DMS153 (cell line): ENCODE measurements at places on chromosomes 11 and 22.

DNA sequence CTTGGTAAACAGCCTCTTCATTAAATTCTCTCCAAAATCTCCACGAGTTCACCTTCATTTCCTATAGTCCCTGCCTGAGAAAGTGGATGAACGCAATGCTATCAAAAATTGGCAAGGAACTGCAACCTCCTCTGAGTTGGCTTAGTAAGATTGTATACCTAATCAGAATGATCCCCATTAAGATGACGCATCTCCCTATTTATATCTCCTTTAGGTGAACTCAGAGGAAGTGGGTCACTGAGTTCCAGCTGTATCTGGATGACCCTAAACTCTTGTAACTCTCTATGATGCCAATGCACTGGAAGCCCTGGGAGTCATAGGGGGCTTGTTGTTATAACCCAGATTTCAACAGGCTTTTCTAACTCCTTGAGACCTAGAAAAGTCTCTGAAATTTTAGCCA lies 48.2 kb downstream of the OR10A6 start:
- DNase-seq: no peak

DNA sequence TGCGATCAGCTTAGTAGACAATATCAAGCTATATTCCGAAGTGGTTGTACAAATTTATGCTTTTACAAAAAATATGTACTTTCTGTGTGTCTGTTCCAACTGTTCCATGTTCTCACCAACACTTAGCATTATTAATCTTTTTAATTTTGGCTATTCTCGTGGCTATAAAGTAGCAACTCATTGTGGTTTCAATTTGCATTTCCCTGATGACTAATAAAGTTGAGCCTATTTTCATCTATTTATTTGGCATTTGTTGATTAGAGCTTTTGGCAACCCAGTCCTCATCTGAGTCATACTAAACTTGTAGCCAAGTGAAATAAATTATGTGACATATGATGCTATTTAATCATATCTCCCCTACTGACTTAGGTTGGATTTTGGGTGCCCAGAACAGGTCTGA lies 115.9 kb downstream of the FBXO7 start:
- DNase-seq: no peak

- DNase-seq: no peak
Measured at GRCh38 chr11:17597770-17598169, 50.7 kb downstream of the OTOG start.

DNA sequence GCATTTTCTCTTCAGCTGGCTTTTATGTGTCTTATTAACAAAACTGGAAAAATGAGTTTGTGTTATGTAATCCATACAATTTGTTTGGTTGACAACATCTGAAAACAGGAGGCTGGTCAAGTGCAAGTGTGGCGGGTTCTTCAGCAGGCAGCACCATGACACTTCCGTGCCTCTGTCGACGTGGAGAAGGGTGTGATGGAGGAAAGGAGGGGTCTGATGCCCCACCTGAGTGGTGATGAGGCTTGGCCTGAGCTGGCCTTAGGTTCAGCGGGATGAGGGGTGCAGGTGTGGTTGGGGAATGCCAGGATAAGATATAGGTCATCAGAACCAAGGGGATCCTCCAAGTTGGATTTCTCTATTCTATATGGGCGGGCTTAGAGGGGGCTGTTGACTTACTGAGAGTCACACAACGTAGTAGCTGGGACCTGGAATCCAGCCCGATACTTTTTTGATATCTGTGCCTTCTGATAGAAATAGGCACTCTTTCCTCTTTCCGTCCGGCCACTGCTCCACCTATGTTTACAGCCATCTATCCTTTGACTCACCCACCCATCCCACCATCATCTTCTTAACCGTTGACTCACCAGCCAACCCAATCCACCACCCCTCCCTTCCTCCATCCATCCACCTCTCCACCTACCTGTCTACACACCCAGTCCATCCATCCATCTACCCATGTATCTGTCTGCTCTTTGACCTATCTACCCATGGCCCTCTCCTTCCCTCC lies 29.0 kb downstream of the SHANK3 start:
- DNase-seq: no peak

GRCh38 chr22:30025221-30025620 lies 55.0 kb upstream of the HORMAD2 start:
- DNase-seq: no peak

DNA sequence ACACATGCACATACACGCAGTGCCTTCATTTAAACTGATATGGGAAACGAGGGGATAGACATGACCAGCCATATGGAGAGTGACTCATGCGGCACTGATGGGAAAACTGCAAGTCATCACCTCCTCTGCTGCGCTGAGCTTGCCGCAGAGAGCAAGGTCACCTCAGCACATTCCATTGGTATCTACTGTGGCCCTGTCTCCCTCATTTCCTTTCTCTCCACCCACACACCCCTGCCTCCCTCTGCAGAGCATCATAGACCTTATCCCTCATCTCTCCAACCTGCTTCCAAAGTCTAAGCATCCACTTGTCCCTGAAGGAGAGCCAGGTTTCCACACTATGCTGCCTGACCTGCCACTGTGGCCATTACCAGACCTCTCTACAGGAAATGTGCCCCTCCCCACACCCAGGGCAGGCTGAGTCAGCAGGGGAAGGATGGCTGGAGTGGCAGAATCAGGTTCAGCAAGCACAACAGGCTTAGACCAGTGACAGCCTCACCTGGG lies 116.9 kb upstream of the SNX19 start:
- no peak for DNase-seq

DNA sequence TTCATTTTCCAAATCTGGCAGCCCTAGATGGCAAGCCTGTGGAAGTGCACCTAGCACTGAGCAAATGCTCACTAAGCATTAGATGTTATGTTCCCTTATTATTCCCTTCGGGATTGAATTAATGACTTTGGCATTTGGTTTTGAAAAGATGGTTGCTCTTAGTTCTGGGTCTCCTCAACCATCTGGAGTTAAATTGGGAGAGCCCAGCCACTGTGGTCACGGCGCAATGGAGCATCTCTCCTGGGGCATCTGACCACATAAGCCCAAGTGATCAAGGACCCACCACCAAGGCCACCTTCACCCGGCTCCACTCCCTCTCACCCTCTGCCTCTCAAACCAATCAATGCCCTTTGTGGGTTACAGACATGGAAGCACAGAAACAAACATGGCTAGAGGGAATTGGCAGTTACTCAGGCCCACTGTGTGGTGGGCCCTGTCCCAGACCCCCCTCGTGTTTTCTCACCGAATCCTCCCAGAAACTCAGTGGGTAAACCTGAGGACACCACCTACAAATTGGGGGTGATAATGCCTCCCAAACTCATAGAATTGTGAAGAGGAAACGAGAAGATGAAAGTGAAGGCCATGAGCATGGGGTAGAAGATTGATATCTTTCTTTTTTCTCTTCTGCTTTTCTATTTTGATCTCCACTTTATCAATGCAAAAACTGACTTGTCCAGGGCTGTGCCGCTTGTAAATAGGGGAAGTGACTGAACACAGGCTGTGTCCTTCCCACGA lies 52.2 kb downstream of the IRAG1 start:
- DNase-seq: no peak

DNA sequence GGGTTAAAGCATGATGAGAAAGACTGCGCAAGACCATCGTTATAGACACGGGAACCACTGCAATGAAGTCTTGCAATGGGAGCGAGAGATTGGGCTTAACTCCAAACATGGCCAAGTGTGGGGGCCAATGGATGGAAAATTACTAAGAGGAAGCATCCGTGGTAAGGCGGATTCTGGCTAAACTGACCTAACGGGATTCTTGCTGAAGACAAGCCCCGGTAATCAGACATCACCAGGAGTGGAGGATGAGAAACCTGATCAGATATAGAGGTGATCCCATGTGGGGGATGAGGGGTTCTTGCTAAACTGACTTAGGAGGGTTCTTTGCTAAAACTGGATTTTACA lies 5.8 kb upstream of the SYNGR1 start:
- no peak for DNase-seq

GRCh38 chr11:66072081-66072480 lies 2.0 kb downstream of the PACS1 start:
- DNase-seq: no peak

DNA sequence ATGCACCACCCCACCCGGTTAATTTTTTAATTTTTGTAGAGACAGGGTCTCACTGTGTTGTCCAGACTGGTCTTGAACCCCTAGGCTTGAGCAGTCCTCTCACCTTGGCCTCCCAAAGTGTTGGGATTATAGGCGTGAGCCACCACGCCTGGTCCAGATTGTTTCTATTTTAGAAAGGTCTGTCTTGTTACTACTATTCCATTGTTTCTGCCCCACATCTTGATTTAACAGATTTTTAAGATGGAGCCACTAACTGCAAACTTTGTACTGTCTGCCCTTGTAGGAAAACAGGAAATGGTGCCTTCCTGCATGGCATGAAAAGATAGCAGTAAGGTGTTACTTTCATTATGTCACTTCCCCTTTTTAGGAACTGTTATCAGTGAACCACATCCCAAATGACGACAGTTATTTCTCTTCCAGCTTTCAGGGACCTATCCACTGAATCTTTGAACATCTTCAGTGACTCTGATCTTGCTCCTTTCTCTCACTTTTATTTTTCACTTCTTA lies 23.2 kb downstream of the TAF1D start:
- DNase-seq: no peak

GRCh38 chr22:20885557-20886323 lies 26.9 kb downstream of the SNAP29 start:
- peak; percentile 68 for DNase-seq

- no peak for DNase-seq
Measured at GRCh38 chr11:63813563-63814382, 517 bp downstream of the SPINDOC start.

DNA sequence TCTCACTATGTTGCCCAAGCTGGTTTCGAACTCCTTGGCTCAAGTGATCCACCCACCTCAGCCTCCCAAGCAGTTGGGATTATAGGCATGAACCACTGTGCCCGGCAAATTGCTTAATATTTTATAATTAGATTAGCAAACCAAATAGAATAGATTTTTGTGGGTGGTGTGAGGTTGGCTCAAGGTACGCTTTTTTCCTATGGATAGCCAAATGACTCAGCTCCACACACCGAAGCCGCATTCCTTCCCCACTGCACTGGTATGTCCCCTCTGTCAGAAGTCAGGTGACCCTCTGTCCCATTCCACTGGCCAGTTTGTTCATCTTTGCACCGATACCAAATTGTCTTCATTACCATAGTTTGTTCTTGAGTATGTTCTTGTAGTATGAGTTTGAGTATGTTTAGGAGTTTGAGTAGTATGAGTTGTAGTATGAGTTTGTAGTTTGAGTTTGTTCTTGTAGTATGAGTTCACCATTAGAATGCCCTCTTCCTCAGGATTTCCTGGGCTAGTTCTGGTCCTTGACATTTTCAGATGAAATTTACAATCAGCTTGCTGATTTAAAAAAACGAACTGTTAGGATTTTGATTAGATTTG lies 19.4 kb downstream of the SUSD2 start:
- no peak for DNase-seq

GRCh38 chr11:93844568-93844967 lies 5.8 kb downstream of the VSTM5 start:
- DNase-seq: no peak

- DNase-seq: no peak
Measured at GRCh38 chr11:16669799-16670415, 68.5 kb upstream of the C11orf58 start.

GRCh38 chr22:40733919-40734318 lies 54.6 kb downstream of the MCHR1 start:
- no peak for DNase-seq

DNA sequence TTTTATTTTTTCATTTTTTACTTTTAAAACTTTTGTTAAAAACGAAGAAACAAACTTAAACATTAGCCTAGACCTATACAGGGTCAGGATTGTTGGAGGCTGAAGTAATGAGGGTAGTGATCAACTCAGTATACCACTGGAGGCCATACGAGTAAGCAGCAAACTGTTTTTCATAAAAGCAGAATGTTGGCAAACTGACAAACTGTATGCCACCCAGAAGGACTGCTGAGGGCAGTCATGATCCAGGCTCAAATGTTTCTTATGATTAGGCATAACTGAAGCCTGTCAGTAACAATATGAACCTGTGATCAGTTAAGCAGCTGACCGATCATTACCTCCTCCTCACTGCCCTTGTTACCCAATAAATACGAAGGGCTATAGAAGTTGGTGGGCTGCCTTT lies 10.2 kb upstream of the SC5D start:
- DNase-seq: no peak

DNA sequence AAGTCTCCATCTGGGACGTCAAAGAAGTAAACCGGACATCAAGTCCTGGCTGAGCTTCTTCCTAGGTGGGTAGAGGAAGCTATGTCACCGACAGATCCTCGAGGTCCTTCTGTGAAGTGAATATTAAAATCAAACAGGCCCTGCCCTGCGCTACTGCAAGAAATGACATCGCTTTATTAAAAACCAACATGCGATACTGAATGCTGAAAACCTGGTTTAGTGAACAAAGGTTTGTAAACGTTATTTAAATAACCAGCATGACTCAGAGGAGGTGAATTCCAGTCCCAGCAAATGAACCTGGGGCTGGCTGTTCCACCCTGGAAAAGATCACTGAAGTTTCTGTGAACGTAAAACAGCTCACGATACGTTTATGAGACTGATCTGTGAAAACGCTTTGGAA lies 645 bp downstream of the RTCB start:
- no peak for DNase-seq

DNA sequence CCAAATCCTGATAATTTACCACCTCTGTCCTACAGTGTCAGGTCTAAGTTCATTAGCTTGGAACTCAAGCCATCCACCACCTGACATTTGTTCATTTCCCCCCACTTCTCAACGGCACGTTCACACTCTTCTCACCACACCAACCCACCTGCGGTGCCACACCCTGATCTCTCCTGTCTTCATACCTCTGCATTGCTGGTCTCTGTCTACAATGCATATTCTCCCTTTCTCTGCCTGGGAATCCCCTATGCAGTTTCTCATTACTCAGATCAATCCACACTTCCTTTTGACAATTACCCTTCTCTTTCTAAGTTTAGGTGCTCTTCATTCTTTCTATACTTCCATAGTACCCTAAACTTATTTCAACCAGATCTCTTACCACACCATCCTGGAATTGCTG lies 20.4 kb upstream of the EMSY start:
- no peak for DNase-seq

- no peak for DNase-seq
Measured at GRCh38 chr11:61869708-61870451, 21.5 kb downstream of the FADS3 start.

GRCh38 chr11:119103793-119104192 lies 2.1 kb upstream of the DPAGT1 start:
- DNase-seq: no peak

DNA sequence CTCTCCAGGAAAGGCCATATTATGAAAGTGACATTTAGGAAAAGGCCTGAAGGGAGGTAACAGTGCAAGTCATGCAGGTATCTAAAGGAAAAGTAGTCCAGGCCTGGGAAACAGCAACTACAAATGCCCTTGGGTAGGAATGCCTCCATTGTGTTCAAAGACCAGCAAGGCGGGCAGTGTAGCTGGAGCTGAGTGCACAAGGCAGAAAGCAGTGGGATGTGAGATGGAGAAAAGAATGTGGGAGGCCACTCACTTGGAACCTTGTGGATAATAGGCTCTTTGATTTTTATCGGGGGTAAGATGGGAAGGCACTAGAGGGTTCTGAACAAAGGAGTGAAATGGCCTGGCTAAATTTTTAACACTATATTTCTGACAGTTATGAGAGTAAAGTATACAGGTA lies 188.6 kb downstream of the PGR start:
- DNase-seq: no peak

GRCh38 chr11:71485063-71485399 lies 32.0 kb downstream of the NADSYN1 start:
- DNase-seq: no peak
